ENCODE measurements at places on chromosomes 2 and 18.
A peak's percentile ranks its signal among the peaks of the same experiment; 100 is the strongest.

- DNase-seq: peak; percentile 51
These were observed 77.2 kb downstream of the TCF4 start for GRCh38 chr18:55510809-55511208.

DNA sequence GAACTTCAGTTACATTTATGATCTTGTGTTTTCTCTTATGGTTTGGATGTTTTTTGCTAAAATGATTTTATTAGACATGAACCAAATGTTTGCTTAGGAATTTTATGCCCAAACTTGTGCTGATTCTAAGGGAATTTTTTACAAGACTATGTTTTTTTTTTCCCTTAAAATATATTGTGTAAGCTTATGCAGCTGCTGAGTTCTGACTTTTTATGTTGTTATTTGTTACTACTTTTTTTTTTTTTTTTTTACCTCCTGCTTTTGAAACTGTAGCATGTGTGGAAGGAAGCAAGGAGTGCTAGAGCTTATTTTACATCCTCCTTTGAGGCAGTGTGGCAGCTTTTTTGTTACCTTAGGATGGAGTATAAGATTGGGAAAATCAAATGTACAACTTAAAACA is 6.0 kb upstream of the DNAH7 start:
- DNase-seq: no peak

GRCh38 chr2:161954103-161954502 is 119.9 kb downstream of the DPP4 start:
- no peak for DNase-seq

DNA sequence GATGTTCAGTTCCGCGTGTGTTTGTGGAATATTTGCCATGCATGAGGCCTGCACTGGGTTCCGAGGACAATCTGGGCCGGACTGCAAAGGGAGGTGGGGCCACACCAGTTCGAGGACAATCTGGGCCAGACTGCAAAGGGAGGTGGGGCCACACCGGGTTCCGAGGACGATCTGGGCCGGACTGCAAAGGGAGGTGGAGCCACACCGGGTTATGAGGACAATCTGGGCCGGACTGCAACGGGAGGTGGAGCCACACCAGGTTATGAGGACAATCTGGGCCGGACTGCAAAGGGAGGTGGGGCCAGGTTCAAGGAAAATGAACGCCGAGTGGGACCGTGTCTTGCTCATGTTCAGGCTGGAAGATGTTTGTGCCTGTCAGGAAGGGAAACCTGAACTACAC is 97.8 kb upstream of the HDAC4 start:
- DNase-seq: no peak

DNA sequence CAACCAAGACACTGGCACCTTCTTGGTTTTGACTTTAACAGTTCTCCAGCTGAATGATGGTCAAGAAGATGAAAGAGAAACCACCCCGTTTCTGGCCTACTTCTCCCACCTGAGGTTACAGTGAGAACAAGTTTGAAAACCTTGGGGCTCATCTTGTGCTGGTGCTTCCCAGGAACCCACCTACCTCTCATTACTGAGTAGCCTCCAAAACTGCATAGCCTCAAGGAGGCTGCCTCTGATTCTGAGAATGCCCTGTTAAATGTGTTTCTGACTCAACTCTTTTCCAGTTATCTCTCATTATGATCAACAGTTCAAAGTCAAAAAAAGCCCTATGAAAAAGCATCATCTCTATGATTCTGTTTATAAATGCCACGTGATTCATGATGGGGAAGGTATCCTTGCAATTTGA is 121.9 kb downstream of the CACNB4 start:
- DNase-seq: no peak

GRCh38 chr2:156908825-156909224 is 348.7 kb upstream of the GALNT5 start:
- DNase-seq: peak; percentile 3

DNA sequence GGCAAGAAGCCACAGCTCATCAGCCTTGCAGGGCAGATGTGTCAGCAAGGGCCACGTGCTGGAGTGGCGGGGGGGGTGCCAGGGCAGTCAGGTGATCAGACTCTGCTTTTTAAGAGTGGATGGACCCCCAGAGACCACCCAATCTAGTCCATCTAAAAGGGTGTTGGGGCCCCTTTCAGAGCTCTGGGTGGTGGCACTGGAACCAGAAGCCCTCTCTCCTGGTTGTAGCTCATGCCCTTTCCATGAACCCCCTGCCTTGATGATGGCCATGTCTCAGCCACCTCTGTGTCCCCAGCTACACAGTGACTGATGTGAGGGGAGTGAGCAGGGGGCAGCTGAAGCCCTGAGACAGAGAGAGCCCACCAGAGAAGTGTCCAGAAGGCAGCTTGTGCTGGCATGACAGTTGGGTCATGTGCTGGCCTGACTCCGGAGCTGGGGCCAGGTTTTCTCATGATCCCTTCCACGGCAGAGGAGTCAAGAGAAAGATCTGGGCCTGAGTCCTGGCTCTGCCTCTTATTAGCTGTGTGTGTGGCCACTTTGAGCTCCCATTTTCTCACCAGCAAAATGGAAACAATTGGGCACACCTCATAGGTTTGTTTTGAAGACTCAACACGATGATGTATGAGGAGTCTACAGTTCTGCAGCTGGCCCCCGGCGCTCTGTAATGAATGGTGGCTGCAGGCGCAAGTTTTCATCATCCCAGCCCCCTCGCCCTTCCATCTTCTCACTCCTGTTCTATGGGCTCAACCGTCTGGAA is 195.7 kb downstream of the ZFP36L2 start:
- DNase-seq: no peak

DNA sequence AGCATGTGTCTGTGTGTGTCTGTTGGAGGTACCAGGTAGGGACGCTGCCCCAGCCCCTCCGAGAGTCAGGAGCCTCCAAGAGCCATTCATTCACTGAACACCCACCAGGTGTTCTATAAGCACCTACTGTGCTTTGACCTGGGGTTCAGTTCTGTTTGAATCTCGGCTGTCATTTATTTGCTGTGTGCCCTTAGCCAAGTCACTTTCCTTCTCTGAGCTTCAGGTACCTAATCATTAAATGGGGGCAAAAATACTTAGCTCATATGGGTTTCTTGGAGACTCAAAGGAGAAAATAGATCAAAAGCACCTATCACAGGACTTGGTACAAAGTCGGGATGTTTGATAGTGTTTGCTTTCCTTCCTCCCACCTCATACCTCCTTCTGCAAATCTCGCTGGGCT is 13.2 kb downstream of the ASIC4 start:
- DNase-seq: no peak

DNA sequence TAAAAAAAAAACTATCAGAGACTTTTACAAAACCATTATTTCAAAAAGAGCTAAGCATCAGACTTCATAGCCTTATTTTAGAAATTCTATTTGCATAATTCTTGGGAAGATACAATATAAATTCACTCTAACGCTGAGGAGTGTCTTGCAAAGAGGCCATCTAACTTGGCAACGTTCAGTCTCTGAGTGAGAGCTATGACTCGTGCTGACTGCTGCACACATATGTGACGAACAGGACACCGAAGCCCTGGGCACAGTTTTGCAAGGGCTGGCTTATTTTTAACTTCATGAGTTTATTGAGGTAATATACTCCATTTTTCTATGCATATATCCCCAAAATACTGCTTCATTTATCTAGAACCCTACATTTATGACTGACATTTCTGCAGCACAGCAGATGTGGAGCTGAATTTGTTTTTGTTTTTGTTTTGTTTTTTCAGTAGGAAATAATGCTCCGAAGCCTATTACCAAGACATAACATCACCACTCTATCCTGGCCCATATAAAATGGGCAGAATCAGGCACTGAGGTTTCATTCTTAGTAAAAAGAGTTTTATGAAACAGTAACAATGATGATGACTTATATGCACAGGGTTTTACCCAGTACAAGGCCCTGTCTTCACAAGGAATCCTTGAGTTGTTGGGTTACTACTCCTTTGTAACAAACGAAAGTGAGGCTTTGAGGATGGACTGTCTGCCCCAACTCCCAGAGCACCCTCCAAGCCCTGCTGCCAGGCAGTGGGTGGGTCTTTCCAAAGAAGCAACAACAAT is 68.3 kb downstream of the CRACDL start:
- DNase-seq: no peak

DNA sequence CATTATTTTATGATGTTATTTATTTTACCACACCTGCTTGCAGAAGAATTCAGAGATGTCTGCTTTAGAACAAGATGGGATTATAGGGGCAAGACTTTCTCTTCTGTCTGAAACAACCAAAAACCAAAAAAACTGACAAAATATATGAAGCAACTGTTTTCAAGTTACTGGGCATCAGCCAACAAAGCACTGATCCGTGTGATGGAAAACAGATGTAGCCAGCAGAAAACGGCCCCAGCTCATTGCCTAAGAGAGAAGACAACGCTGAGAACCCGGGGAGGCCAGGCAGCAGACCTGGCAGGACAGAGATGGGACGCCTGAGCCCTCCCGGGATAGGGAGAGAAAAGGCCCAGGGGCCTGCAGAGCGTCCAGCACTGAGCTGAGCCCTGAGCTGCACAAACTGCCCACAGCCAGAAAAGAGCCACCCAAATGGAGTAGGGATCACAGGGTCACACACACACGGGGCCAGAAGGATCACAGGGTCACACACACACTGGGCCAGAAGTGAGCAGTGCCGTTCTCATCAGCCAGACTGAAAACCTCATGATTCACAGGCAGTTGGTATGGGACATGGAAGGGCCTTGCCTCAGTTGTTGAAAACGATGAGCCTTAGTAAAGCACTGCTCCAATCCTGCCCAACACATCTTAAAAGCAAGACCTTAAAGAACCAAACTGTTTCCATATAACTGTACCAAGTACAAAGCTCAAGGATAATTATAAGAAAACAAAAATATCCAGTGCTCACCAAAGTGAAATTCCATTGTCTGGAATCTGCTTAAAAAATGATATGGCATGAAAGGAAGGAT is 12.1 kb downstream of the PXDN start:
- peak; percentile 92 for DNase-seq

- DNase-seq: no peak
These were observed 207.6 kb upstream of the TANK start for GRCh38 chr2:160952464-160953254.

GRCh38 chr18:58473071-58473470 is 155.8 kb downstream of the ALPK2 start:
- DNase-seq: peak; percentile 14

DNA sequence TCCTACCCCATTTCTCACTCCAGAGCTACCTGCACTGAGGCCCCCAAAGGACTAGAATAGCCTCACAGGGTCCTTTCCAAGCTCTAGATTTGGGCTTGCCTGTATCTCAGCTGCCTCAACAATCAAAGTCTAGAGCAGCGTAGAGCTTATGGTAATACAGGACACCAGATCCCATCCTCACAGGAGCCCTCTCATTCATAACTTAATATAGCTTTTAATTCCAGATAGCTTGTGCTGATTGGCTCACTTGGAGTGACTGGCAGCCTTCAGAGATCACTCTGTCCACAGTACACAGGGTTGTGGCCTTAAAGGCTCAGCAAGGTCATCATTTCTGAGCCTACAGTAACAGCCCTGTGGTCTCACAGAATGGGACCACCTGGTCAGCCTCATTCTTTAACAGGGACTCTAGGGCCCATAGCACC is 51.4 kb downstream of the ZFP36L2 start:
- no peak for DNase-seq

- DNase-seq: no peak
These were observed 13.9 kb downstream of the CROCC2 start for GRCh38 chr2:240919786-240920782.

- no peak for DNase-seq
These were observed 52.5 kb upstream of the SLC14A2 start for GRCh38 chr18:45562567-45563479.

DNA sequence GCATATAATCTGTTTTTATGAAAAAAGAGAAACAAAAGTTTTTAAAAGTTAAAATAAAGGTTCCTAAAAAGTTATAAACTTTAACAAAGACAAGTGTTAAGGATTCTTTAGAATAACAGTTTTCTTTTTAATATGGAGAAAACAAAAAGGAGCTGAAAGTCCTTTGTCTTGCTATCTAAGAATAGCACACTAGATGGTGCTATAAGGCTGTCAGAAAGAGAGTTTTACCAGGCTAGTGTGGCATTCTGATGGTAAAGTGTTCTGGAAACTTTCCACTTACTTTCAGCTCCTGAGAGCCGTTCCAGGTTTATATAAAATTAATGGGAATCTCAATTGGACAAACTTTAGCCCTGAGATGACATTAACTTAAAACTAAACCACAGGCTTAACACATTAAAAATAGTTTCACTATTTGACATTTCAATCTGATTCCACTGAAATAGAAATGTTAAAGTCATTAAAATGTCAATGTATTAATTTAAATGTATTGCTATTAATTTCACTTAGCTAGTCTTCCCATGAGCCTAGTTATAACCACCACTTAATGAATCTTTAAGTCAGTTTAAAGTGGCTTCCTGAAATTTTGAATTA is 3.7 kb downstream of the FBXO48 start:
- no peak for DNase-seq

GRCh38 chr18:48186131-48186766 is 222.9 kb downstream of the ZBTB7C start:
- DNase-seq: no peak

All from AG04449 (cell line).